CD4-positive, alpha-beta T cell treated with Interleukin-15 for 4 hours (primary cell): ENCODE measurements at places on chromosomes 2 and 18.

- DNase-seq, result no peak
Measured at GRCh38 chr2:100272841-100273329, 49.4 kb downstream of the LONRF2 start.

DNA sequence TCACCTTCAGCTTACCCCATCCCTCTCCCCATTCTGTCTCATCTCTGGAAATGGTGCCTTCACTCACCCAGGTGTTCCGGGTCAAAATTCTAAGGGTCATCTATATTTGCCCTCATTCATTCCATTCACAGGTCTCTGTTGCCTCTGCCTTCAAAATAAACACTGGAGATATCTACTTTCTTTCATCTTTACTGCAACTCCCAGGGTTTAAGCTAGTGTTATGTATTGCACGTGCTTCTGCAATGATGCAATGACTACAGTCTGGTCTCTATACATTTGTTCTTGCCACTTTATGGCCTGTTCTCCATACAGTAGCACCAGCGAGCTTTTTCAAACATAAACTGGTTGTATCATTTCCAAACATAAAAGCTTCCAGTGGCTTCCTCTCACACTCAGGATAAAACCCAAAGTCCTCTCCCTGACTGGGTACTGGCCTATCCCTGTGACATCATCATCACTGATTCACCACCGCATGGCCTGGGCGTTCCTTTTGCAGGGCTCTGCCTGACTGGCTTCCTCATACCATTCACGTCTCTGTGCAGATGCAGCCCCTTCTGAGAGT, 14.3 kb downstream of the DSG2 start:
- no peak for DNase-seq

DNA sequence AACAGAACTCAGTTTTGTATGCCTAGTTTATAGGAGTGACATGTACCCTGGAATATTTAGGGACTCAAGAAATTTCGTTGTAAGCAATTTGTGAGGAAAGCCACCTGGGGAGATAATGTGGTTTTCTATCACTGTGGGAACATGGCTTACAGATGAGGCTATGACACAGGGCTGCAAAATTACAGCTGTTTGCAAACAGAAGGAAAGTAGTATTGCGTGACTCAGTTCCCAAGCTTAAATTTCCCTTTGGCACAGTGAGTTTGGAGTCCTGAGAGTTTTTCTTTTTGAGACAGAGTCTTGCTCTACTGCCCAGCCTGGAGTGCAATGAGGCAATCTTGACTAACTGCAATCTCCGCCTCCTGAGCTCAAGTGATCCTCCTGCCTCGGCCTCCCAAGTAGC, 149.8 kb downstream of the MYO5B start:
- DNase-seq, result no peak

DNA sequence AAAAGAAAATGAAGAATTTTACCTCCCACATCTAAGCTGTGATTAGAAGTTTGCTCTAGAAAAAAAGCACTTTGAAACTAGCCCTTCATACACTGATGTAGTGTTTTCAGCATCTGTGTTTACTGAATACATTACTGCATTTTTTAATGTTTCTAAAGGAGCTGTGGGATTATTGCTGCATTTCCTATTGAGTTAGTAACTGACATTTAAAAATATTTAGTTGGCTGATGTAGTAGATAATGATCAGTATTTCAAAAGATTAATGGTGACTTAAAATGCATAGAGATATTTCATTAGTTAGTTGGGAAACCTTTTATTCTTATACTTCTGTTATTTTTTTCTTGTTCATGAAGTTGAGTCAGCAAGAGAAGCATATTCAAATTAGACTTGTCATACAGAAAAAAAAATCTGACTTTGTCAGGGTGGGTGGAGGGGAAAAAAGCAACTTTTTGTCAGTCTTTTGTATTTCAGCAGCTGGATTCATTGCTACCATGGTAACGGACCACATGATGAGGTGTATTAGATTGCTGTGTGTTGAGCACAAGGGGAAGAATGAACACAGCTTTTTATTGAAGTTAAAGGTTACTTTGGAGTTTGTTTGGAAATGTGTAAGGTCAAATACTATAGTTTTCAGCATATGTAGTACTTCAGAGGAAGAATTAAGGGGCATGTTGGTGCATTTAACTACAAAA, at the start of gene DTNA:
Gene DTNA, plus strand, starts transcription at position 549 of the 692 bp plus-strand sequence. CDS start 45,679 bp downstream, outside the sequence.
- DNase-seq, result no peak
